ENCODE measurements at places on chromosomes 16 and 17. TPM values are rescaled to one million over a fixed set of nuclear protein-coding genes. Genes with fewer than 3 reads are reported as not detected.

DNA sequence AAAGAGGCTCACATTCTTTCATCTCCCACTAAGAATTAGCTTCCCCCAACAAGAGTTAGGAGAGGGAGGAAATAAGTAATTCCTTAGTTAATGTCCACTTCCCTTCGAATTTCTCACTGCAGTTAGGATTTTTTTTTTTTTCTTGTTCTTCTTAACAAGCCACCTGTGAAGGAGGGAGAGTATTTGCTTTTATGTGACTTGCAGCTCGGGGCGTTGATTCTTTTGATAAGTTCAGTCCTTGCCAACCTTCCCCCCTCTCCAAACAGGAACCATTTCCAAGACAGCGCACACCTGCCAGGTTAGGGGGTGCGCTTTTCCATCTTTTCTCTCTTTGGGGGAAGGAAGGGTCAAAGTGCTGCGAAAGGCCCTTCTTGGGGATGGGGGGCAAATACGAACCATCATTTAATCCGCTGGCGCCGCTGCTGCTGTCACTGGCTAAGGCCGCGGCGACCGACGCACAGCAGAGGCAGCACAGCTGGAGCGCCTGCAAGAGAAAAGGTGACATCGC is 758 bp downstream of the ADAMTS18 start:
- DNase-seq = no peak

- DNase-seq = no peak
Observed at GRCh38 chr17:8896641-8897635, 29.5 kb upstream of the PIK3R6 start.

DNA sequence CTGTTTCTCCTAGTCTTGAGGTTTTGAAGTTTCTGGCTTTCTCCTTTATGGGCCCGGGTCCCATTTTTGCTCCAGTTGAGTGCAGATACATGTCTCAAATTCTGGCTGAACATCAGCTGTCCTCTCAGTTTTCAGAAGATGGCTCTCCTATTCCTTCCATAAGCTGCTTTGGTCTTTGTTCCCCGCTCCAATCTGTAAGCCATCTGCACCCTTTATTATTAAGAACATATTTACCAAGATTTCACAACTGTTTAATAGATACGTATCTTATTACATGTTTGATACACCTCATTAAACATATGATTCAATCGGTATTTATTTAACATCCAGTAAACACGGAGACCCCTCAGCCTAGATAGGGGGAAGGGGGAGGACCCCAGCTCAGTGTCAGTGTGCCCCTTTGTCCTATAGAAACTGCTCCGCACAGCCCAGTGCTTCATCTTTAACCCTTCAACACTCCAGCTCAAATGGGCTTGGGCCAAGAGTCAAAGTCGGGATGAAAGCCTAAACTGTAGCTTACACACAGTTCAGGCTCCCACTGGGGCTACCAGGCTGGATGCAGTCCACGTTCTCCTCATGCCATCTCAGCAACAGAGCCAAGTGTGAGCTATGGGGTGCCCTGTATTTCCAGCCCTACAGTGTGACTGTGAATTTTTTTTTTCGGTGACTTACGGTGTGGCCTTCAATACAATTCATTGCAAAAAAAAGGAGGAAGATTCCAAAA is 166.0 kb upstream of the ZFHX3 start:
- no peak for DNase-seq

Gene CAMKK1
- polyA plus RNA-seq = 4.1 TPM

Gene TPSD1
- polyA plus RNA-seq = not detected

Gene CES3
- polyA plus RNA-seq = 4.1 TPM

Measured in renal pelvis (tissue), 12 donors.